ENCODE measurements at places on chromosomes 3 and 15. TPM values are rescaled to one million over a fixed set of nuclear protein-coding genes. Genes with fewer than 3 reads are reported as not detected.

Gene PLXNA1
- total RNA-seq = 42.8 TPM

DNA sequence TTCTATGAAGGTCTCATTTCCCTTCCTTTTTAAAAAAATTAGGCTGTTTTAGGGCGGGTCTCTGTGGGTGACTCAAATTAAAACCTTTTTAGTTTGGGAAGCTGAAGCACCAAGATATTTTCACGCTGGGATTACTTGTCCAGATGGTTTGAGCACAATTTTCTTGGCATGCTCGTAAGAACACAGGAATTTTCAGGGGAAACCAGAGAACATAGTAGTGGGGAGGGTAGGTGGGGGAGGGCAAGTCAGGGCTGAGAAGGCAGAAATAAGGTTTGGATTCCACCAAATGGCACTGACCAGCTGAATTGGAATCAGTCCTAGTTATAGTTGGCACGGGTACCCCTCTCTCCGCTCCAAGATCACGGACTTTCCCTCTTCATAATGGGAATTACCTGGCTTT, 97.3 kb upstream of the LRIG1 start:
- DNase-seq = no peak

Gene ERICH6
- total RNA-seq = not detected

DNA sequence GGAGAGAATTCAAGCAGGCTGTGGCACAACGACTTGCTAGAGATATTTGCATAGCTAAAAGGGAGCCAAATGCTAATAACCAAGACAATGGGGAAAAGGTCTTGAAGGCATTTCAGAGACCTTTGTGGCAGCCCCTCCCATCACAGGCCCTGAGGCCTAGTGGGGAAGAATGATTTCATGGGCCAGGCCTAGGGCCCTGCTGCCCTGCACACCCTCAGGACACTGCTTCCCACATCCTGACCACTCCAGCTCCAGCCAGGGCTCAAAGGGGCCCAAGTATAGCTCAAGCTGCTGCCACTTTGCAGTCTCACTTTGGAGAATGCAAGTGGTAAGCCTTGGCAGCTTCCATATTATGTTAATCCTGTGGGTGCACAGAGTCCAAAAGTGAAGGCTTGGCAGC, 21.5 kb upstream of the PTPN23 start:
- no peak for DNase-seq

DNA sequence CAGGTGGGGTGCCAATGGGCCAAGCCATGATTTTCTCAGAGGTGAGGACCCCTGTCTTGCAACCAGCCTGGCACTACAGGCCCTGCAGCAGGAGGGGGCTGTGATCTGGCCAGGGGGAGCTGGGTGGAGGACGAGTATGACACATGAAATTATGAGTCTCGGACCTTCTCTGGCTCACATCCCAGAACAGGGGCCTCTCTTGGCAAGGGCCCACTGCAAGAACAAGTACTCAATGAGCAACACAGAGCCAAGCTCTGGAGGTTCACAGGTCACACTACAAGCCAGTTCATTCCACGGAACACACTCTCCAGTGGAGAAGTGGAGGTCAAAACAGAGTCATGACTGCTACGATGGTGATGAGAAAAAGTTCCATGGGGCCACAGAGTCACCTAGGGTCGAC, 28.3 kb downstream of the CCDC32 start:
- DNase-seq = peak; percentile 5

Gene ABCC5
- total RNA-seq = 17.6 TPM

Gene TMEM212
- not detected for total RNA-seq

Gene FOXB1
- total RNA-seq = not detected

DNA sequence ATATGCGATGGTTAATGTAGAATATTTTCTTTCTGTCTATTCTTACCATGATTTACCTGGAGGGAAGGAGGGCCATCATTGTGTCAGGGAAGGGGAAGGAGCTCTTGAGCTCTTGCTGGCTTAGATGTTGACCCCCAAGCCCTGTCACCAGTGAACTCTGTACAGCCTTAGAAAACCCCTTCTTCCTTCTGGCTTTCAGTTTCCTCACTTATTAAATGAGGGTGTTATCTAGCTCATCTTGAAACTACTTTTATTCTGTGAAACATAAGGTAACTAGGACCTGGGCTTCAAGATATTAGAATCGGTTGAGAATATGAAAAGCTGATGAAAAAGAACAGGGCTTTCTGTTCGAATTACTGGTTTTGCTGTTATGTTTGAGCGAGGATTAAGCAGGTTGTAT, 25.1 kb upstream of the UTS2B start:
- no peak for DNase-seq
